MCF 10A (cell line): ENCODE measurements at places on chromosomes 4 and X.

DNA sequence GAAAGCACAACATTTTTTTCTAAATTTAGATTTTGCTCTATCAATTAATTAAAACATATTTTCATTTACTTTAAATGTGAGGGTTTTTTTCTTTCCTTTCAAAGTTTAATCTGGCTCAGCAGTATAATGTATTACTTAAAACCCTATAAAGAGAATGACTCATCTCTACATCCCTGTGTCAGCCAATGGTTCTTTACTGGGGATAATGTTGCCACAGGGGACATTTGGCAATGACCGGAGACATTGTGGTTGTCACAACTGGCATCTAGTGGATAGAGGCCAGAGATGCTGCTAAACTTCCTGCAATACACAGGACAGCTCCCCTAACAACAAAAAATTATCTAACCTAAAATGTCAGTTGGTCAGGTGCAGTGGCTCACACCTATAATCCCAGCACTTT is 53.8 kb downstream of the SYNPO2 start:
- peak; percentile 77 for DNase-seq

GRCh38 chr4:101953949-101954348 is 163.4 kb downstream of the BANK1 start:
- DNase-seq: peak; percentile 40

DNA sequence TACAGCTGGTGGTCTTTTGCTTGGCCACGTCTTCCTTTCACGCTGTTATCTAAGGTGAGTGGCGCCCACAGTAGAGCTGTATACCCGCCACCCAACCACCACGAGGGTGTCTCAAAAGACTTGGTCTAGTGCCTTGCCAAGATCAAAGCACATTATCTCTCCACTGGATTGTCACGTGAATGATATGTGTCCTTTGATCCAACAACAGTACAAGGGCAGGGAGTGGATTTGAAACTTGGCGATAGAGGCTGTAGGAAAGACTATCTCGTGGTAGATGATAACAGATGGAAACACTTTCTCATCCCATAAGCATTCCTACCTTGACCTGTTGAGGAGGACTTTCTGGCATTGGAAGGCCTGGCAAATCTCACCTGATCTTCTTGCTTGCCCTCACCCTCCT is 37.7 kb upstream of the BCLAF3 start:
- no peak for DNase-seq

GRCh38 chrX:142076633-142077032 is 128.5 kb downstream of the MAGEC2 start:
- DNase-seq: no peak

DNA sequence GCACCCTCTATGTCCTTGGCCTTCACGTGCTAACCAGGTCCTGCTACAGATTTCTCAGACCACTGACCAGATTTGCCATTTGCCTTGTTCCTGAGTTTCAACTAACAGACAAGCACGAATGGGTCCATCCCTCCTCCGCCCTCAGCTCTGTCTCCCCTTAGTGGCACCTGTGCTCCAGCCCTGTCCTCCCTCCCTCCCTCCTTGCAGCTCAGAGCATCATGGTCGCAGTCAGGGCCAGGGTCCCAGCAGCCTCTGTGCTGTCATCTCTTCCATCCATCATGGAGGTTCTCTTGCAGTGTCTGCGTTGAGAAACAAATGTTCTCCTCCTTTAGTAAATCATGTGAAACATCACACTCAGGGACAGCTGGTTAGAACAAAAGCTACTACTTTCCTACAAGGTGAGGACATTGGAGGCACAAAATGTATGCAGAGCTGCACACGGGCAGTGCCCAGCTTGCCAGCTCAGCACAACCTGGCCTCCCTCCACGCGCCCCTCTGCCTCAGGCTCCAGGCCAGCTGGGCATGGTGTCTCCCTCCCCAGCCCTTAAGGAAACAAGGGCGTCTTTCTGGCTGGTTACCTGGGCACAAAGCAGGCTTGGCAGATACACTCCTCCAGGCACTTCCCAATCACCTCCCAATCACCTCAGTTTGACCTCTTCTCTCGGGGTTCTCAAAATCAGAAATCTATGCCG is 79.5 kb upstream of the ATP6AP2 start:
- no peak for DNase-seq

DNA sequence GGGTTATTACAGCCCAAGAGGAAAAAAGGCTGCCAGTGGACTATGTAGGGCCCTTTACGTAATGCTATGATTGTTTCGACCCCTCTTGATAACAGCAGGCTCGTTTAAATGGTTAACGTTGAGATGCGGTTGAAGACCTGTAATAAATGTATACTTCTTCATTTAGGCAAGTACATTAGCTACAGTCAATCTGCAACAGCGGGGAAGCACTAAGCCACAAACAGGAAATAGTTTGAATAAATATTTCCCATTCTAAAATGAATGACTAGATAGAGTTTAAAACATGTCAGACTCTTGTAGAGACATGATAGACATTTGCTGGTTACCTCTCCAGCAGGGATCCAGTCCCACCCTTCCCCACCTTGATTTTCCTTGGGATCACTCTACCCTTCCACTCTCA is 38.1 kb upstream of the STIM2 start:
- no peak for DNase-seq

DNA sequence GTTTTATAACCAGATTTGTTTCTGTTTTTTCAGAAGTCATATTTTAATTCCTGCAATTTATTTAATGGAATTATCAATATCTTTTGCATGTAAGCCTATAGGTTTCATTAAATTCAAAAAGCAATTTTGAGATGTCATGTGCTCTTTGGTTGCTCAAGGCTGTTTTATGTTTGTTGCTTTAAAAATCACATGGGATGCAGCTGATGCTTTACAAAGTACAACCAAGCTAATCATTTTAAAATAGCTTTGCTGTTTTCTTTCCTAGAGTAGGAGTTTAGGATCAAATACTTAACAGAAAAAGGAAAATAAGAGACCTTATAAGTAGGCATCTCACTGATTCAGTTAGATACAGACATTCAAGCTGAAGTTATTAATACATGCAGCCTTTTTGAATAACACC is 11.3 kb downstream of the CPEB2 start:
- DNase-seq: no peak

- peak; percentile 91 for DNase-seq
These were observed 220.7 kb downstream of the HS6ST2 start for GRCh38 chrX:132737743-132738142.

- DNase-seq: no peak
These were observed 58.1 kb upstream of the SMIM10 start for GRCh38 chrX:134932528-134933217.

- no peak for DNase-seq
These were observed 51.6 kb downstream of the ATP8A1 start for GRCh38 chr4:42605264-42605663.

DNA sequence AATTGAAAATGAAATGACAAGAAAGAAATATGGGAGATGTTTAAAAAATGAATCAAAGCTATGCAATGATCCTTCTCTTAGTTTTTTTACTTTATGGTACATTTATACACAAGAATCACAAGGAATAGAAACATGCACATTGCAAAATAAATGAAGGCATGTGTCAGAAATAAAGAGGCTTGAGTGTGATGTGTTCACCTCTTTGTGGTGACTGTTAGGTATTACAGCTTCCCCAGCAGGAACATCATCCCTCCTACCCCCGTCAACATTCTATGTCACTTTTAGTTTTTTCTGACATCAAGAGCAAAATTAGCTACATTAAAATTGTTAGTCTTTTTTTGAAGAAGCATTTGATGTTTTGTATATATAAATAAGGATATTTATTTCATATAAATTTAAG is 214.8 kb downstream of the SLC4A4 start:
- peak; percentile 41 for DNase-seq

DNA sequence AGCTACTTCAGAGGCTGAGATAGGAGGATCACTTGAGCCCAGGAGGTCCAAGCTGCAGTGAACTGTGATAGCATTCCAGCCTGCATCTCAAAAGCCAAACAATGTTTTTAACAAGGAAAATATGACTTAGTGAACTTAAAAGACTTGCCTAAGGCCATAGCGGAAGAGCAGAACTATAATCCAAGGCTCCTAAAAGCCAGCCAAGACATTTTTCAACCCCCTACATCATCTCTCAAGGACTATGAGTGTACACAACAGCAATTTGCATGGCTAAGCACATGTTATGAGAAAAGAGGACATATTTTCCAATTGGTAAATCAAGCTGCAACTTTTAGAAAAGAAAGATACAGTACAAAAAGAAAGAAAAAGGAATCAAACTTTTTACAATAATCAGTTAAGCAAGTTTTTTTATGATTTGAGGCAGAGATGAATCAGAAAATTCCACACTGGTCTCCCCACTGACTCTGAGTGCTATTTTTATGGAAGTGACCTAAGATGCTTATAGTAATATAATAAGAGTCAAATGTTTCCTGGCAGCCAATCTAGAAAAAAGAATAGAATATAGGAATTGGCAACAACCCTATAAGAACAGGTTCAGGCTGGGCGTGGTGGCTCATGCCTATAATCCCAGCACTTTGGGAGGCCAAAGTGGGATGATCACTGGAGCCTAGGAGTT is 9.8 kb upstream of the ACOT9 start:
- DNase-seq: no peak

- no peak for DNase-seq
These were observed 64.3 kb upstream of the EMCN start for GRCh38 chr4:100582146-100582545.

DNA sequence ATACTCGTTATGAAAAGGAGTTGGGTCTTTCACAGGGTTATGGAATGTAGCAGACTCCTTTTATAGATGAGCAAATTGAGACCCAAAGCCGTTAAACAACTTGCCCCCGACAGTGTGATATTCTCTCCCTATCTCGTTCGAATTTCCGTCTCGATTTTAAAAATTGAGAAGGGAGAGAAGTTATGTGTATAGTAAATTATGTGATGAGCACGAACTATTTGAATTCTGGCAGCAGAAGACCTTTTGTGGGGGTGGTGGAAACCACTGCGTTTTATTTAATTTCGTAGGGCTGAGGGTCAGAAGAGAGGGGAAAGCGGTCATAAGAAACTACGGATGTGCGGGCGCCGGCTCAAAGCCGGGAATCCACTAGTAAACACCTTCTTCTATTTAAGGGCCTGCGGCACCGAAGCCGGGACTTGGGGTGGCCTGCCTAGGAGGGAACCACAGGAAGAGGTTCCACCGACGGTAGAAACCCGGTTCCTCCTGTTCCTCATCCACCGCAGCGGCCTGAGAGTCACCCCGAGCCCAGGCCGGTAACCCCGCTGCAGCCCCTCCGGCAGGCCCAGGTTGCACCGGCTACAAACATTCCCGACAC is 1.5 kb upstream of the DDX3X start:
- DNase-seq: no peak

GRCh38 chr4:42750091-42750490 is 93.2 kb upstream of the ATP8A1 start:
- peak; percentile 38 for DNase-seq

DNA sequence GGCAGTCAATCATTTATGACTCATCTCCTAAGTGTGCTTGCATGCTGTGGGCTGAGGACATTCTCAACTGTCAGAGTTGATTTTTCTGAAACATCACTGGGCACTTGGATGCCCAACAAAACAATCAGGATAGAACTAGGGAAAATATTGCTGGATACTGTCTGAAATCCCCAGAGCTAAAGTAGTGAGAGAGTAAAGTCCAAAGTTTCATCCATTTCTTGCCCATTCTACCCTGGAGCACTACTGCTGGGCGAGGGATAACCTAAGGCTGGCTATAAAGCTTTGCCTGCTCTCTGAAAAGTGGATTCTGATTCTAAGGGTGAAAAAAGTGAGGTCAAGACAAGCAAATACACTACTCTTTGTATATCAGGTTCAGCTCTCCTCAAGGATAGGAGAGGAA is 279.6 kb upstream of the EDA2R start:
- DNase-seq: no peak

DNA sequence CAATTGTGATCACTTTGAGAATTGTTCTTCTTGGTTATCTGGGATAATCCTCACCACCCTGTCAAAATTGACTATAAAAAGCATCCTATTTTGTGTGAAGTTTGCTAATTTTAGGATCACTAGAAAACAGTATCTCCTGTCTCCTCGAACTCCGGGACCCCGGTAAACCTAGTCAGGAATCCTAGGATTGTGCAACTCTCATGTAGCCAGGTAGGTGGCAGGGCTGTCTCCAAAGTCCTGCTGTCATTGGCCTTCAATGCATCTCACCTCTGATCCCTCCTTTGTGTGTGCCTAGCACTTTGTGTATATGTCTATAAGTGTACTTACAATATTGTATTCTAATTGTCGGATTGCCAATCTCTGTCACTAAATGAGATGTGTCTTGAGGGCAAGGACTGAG is 1564.8 kb downstream of the RPA4 start:
- DNase-seq: no peak

- DNase-seq: no peak
These were observed 45.6 kb downstream of the GPC3 start for GRCh38 chrX:133939655-133940302.

GRCh38 chrX:26442340-26442739 is 226.4 kb downstream of the MAGEB5 start:
- DNase-seq: peak; percentile 44

- DNase-seq: no peak
These were observed 174.9 kb upstream of the SMARCAD1 start for GRCh38 chr4:94032754-94033153.
